Smooth muscle cell of the coronary artery (primary cell): ENCODE measurements at places on chromosomes 3 and 15. TPM values are rescaled to one million over a fixed set of nuclear protein-coding genes. Genes with fewer than 3 reads are reported as not detected.

Gene ARPIN
- total RNA-seq: 6.2 and 11.1 TPM in 2 replicates

Gene ZMYND10
- 0.70 and 1.1 TPM in 2 replicates for total RNA-seq

Gene SECISBP2L
- total RNA-seq: 14.3 and 22.3 TPM in 2 replicates

Gene ALDH1L1
- under 0.01 and 0.08 TPM in 2 replicates for total RNA-seq

Gene SLC12A1
- total RNA-seq: not detected in 2 replicates

Gene PP2D1
- not detected in 2 replicates for total RNA-seq

Gene P2RY13
- total RNA-seq: not detected in 2 replicates

Gene CPLX3
- total RNA-seq: not detected in 2 replicates

Gene ADAMTS7
- 2.9 and 8.9 TPM in 2 replicates for total RNA-seq

Gene ABHD5
- 18.0 and 38.4 TPM in 2 replicates for total RNA-seq

Gene GRAMD1C
- 1.6 and 13.1 TPM in 2 replicates for total RNA-seq

Gene KIAA1143
- 9.4 and 14.4 TPM in 2 replicates for total RNA-seq

Gene TMEM42
- total RNA-seq: 13.8 and 19.5 TPM in 2 replicates

Gene GOLGA8S
- under 0.01 TPM in 1 of 2 replicates, not detected in the other for total RNA-seq

Gene CHRNA3
- total RNA-seq: not detected in 2 replicates

Gene DUOX2
- under 0.01 TPM in 1 of 2 replicates, not detected in the other for total RNA-seq

Gene FBLN2
- 587 and 1,203 TPM in 2 replicates for total RNA-seq

Gene ROPN1
- total RNA-seq: not detected in 2 replicates

Gene SV2B
- 0.12 TPM in 1 of 2 replicates, not detected in the other for total RNA-seq

Gene TLR9
- under 0.01 TPM in 1 of 2 replicates, not detected in the other for total RNA-seq

Gene ACTL6A
- total RNA-seq: 40.4 and 50.4 TPM in 2 replicates

Gene PLA2G4F
- total RNA-seq: not detected in 2 replicates

Gene LMOD3
- total RNA-seq: not detected in 2 replicates

Gene ANAPC13
- 63.1 and 92.0 TPM in 2 replicates for total RNA-seq

Gene OCA2
- total RNA-seq: not detected in 2 replicates

Gene GYG1
- 26.2 and 31.1 TPM in 2 replicates for total RNA-seq

Gene RLBP1
- total RNA-seq: not detected in 2 replicates

Gene RASGRP1
- under 0.01 and 0.08 TPM in 2 replicates for total RNA-seq

Gene CACNA2D3
- 0.38 and 0.59 TPM in 2 replicates for total RNA-seq

Gene LRRIQ4
- not detected in 2 replicates for total RNA-seq

Gene B3GALNT1
- total RNA-seq: 8.2 and 37.6 TPM in 2 replicates

Gene CAV3
- under 0.01 and 0.08 TPM in 2 replicates for total RNA-seq

Gene RHCG
- total RNA-seq: 0.12 TPM in 1 of 2 replicates, not detected in the other

Gene CPEB1
- total RNA-seq: 1.7 and 13.8 TPM in 2 replicates

Gene CAND2
- total RNA-seq: 0.83 and 4.8 TPM in 2 replicates

Gene MAGEL2
- under 0.01 TPM in 2 replicates for total RNA-seq

Gene COX5A
- total RNA-seq: 19.4 and 37.5 TPM in 2 replicates

Gene GOLGA8G
- total RNA-seq: not detected in 2 replicates

Gene CPB1
- not detected in 2 replicates for total RNA-seq

Gene ISY1
- total RNA-seq: 33.5 and 41.3 TPM in 2 replicates

Gene CCDC191
- 1.4 and 3.3 TPM in 2 replicates for total RNA-seq

Gene HTR3E
- not detected in 2 replicates for total RNA-seq

Gene FMN1
- total RNA-seq: 0.08 and 7.5 TPM in 2 replicates

Gene TMCO5A
- total RNA-seq: not detected in 2 replicates

Gene TRIM42
- total RNA-seq: not detected in 2 replicates

Gene CD200
- total RNA-seq: 2.6 and 24.0 TPM in 2 replicates

Gene ANKUB1
- not detected in 2 replicates for total RNA-seq

Gene VIPR1
- 19.5 TPM in 1 of 2 replicates, not detected in the other for total RNA-seq

Gene USP50
- not detected in 2 replicates for total RNA-seq

Gene NT5DC2
- total RNA-seq: 17.4 and 95.5 TPM in 2 replicates

Gene SPATA12
- total RNA-seq: under 0.01 and 0.23 TPM in 2 replicates

Gene NOX5
- 0.08 and 0.12 TPM in 2 replicates for total RNA-seq

Gene FURIN
- 31.1 and 176 TPM in 2 replicates for total RNA-seq

Gene CXCR6
- not detected in 2 replicates for total RNA-seq

Gene GABRR3
- total RNA-seq: not detected in 2 replicates

Gene GJD2
- total RNA-seq: not detected in 2 replicates
